Stimulated activated CD4-positive, alpha-beta T cell treated with anti-CD3 and anti-CD28 coated beads, Interleukin-12 subunit alpha, Interleukin-12 subunit beta, amount 100 ng/mL, for 48 hours (primary cell): ENCODE measurements at places on chromosomes 3 and 15.
A peak's percentile ranks its signal among the peaks of the same experiment; 100 is the strongest.

GRCh38 chr3:3447641-3448040, 268.1 kb upstream of the CRBN start:
- no peak for DNase-seq

DNA sequence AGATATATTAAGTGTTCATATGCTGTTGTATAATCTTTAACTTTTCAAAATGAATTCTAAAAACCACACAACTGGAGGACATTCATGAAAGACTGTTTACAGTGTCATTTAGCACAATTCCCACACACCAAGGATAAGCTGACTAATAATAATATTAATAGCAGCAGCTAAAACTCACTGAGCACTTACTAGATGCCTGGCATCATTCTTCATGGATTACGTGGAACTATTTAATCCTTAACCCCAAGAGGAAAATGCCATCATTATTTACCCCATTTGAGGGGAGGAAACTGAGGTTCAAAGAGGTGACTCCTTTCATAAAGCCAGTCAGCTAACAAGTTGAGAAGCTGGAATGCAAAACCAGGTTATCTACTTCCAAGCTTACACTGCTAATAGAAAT, 77.0 kb downstream of the TMEM108 start:
- no peak for DNase-seq

- DNase-seq, result no peak
These were observed 55.8 kb upstream of the ACAD9 start for GRCh38 chr3:128823631-128824030.

DNA sequence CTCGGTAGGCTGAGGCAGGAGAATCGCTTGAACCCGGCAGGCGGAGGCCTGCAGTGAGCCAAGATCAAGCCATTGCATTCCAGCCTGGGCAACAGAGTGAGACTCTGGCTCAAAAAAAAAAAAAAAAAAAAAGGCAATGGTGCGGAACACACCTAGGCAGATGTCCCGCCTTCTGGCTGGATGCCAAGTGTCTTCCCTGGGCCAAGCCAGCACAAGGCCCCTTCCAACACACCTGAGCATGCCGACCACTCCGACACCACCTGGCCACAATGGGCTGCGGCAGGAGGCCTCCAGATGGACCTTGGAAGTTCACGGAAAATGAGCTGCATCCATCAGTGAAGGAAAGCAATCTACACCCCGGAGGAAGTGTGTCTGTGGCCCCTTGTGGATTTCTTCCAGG, 19.0 kb downstream of the NUP210 start:
- no peak for DNase-seq

DNA sequence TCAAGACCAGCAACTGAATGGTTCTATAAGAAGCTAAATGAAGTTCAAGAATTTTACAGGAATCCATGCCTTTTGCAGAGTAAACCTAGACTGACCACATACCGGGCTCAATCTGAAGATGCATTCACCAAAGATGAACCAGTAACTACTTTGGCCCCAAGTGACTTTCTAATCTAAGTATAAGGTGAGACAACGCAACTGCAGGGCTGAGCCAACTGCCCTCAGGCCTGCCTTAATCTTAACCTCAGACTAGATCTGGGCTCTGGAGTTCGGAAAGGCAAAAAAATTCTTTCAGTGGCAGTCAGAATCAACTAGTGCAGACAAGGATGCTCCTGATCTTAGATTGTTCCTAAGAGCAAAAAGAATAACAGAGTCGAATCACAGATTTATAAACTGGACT, 48.3 kb downstream of the EXD1 start:
- no peak for DNase-seq

GRCh38 chr15:92533298-92533697, 122.3 kb downstream of the FAM174B start:
- DNase-seq, result no peak

- DNase-seq, result no peak
These were observed 158.6 kb downstream of the THSD4 start for GRCh38 chr15:71273731-71274447.

- no peak for DNase-seq
These were observed 230.5 kb upstream of the LRTM1 start for GRCh38 chr3:55158345-55158744.

- no peak for DNase-seq
These were observed 420.3 kb downstream of the RSL24D1 start for GRCh38 chr15:54776410-54776809.

DNA sequence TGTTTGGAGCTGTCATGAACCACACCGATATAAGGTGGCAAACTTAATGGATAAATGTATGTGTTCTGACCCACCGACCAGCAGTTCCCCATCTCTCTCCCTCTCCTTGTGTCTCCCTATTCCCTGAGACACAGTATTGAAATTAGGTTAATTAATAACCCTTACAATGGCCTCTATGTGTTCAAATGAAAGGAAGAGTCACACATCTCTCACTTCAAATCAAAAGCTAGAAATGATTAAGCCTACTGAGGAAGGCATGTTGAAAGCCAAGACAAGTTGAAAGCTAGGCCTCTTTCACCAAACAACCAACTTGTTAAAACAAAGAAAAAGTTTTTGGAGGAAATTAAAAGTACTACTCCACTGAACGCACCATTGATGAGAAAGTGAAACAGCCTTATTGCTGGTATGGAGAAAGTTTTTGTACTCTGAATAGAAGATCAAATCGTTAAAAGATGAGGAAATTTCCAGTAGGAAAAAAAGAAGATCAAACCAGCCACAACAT, 15.0 kb downstream of the ATR start:
- no peak for DNase-seq

DNA sequence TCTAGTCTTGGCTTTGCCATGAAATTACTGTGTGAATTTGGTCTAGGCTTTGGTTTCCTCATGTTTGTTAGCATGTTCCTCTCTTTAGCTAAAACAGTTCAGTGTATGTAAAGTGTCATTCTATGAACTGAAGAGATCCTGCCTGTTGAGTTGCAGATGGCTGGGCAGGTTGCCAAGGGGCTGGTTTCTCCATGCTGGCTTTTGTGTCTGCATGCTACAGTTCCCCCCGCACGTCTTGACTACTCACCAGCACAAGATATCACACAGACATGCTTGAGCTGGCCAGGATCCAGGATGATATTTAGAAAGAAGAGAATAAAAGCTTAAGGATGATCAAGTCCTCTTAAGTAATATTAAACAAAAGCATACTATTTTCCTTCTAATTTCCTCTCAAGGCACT, 90.2 kb downstream of the CERS3 start:
- peak; percentile 11 for DNase-seq

DNA sequence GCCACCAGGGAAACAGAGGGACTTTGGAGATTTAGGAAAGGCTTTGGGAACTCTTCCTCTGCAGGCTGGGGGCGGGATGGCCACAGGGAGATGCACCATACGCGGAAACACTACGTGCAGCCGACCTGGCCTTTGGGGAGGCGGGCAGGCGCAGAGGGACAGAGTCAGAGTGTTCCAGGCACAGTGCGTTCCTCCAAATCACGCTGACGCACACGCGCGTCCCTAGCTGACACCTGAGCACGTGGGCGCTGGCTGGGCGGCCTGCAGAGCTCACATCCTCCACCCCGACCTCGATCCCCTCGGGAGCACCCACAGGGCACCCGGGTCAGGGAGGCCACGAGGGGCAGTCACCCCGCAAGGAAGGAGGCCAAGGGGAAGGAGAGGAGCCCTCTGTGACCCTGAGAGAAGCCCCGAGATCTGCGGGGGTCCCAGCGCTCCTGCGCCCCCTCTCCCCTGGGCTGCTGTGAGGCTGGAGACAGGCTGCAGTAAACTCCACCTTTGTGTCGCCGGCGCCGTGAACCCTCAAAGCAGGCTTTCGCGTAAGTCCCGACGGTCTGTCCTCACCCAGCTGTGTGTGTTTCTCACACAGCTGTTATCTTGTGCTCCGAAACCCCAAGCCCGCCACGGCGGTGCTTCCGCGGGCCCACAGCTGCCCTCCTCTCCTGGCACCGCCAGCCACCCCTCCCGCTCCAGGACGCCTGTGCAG, 196.3 kb downstream of the OCA2 start:
- DNase-seq, result no peak
